GM18507 (cell line): ENCODE measurements at places on chromosomes 13 and 19.
A peak's percentile ranks its signal among the peaks of the same experiment; 100 is the strongest.

GRCh38 chr13:75782985-75783384, 146.9 kb downstream of the LMO7 start:
- DNase-seq: no peak

- DNase-seq: no peak
Observed at GRCh38 chr19:2337329-2337707, 8.8 kb downstream of the SPPL2B start.

DNA sequence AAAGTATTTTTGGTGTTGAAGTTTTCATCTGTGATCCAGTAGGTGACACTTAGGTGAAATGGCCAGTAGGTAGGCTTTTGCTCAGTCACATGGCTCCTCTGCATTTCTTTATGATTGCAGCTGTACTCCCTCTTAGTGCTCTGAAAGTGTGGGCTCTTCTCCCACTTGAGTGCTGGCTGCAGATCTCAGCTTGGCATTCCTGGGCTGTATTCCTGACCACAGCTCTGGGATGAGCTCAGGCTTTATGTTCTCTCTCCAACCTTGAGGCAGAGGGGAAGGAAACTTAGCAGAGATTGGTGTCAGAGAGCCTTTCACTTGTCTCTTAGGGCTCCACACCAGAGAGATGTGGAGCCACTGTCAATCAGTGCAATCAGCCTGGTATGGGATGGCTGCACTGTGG, 254.3 kb downstream of the NDFIP2 start:
- no peak for DNase-seq

- DNase-seq: no peak
Observed at GRCh38 chr13:110070046-110070445, 236.9 kb downstream of the COL4A1 start.

GRCh38 chr19:34256835-34257558, 2.6 kb downstream of the GARRE1 start:
- no peak for DNase-seq

DNA sequence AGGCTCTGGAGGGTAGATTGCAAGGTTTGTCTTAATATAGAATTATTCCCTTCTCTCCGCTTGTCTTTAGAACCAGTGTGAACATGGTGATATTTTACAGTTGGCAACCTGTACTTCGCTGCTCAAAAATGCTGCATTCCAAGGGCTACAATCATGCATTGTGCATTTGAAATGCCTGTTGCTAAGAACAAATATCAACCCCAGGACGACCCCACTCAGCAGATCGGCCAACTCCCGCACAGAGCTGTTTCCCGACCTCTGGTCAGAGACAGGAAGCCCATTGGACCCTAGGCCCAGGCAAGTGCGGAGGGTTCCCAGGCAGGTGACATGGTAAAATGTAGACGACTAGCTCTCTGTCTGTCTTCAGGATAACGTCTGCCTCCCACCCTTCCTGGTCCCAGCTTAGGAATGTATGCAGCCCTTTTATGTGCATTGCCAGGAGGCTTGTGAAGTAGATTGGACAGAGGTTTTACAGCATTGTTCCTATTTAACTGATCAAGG, 263.5 kb downstream of the FOXO1 start:
- no peak for DNase-seq

DNA sequence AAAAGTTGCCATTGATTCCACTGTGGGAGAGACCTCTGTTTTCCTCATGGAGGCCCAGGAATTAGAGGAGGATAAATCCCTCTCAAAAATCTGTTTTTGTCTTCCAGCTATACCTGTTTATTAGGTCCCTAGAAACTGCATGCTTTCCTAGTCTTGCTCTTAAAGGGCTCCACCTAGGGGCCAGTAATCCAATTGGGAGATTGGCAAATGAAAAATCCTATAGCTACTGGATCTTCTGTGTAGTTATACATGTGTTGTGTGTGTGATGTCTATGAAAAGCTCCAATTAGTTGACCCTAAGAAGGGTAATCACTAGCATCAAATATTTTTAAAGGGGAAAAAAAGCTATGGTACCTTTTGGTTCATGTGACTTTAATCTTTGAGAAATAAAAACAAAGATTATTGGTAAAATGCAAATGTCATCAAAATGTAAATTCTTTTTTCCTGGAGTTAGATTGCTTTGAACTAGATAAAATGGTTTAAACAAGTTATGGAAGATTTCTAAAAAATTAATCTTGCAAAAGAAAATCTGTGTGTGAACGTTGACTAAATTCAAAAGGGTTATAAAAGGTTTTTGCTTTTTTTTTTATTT, 63.4 kb upstream of the C1QTNF9B start:
- DNase-seq: no peak

GRCh38 chr19:56917529-56917928, 77.0 kb upstream of the PEG3 start:
- DNase-seq: no peak

DNA sequence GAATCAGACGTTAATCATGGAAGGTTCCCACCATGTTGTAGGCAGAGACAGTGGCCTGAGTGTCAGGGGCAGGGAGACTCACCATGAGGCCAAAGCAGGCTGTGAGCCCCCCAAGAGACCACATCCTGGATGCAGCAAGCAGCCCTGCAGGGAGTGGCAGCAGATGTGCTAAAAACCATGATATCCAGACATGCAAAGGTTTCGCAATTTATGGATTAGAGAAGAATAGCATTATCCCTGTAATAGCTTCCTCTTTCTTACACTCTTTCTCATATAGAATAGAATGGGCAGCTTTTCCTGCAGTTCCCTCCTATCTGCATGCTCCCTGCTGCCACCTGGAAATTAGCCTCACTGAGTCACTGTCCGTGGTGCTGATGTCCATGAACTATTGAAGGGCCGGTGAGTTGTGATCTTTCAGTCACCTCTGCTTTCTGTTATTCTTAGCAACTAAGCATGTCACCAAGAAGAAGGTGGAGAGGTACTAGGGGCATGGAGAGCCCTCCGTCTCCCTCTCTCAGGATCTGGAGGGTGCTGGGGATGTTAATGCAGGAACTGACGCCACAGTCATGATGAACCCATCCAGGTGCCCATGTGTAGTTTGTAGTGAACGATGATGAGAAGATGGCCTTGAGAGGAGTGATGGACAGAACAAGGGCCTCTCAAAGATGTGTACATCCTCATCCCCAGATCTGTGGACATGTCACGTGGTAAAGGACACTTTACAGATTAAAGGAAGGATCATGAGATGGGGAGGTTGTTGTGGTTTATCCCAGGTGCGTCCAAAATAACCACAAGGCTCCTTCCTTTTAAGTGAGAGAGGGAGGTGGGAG, 9.9 kb downstream of the CEACAM4 start:
- no peak for DNase-seq

- no peak for DNase-seq
Observed at GRCh38 chr13:72677431-72677830, 50.0 kb downstream of the MZT1 start.

DNA sequence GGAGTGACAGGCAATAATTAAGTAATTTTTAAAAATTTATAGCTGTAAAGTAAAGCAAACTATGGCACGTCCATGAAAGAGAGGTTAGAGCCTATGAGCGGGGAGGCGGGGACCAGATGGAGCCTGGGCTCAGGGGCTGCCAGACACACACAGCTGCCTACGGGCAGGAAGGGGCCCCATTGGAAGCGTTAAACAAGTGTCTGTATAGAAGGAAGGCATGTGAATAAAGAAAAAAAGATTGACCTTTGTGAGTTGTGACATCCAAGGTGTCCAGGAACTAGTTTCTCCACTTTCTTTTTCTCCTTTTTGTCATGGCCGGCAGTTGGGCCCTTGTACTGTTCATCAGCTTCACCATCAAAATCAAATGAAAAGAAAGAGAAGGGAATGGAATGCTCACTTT, 56.8 kb downstream of the LRCH1 start:
- DNase-seq: no peak

DNA sequence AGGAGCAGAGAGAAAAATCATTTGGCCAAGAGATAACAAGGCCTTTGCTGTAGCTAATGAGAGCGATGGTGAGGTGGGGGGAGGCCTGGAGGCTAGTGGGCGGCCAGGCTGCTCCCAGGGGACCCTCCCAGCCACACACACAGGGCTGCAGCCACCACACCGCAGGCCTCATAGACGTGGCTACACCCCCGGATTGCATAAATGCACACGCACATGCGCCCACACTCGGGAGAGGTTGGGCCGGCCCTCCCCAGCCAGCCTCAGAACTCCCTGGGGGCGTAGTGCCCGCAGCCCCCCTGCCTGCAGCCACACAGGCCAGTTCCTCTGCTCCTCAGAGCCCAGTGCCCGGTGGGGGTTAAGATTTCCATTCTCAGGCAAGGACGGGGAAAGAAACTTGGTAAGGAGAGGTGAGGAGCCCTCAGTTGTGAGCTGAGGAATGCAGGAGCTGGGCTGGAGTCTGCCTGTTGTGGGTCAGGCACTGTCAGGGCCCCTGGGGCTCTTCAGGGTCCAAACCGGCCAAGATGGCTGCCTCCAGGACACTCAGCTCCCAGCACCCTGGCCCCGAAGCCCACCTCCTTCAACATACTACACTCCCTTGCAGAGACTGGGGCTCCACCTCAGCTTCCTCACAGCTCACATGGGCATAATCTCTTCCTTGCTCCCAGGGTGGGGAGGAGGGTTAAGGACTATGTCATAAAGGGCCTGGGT, 8.0 kb downstream of the PTH2 start:
- DNase-seq: peak; percentile 58

GRCh38 chr19:41918653-41919244, 9.5 kb downstream of the ERFL start:
- DNase-seq: no peak

DNA sequence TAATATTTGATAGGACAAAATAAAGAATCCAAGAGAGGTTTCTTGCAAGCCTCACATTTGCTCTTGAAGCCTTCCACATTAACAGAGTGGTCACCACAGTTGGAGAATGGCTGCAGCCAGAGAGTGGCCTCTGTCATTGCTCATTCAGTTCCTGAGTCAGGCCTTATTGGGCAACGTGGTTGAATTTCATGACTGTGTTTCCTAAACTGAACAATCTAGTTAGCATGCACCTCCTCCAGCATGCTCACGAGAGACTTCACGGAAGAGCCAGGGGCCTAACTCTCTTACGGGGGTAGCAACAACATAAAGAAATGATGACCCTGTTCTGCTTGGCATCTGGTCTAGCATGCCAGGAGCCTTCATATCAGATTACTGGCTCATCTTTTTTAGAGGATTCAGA, 9.6 kb upstream of the UBL3 start:
- no peak for DNase-seq

- DNase-seq: no peak
Observed at GRCh38 chr19:13466697-13467096, 39.6 kb downstream of the CACNA1A start.

- DNase-seq: no peak
Observed at GRCh38 chr19:41223431-41224234, 4.6 kb downstream of the AXL start.

DNA sequence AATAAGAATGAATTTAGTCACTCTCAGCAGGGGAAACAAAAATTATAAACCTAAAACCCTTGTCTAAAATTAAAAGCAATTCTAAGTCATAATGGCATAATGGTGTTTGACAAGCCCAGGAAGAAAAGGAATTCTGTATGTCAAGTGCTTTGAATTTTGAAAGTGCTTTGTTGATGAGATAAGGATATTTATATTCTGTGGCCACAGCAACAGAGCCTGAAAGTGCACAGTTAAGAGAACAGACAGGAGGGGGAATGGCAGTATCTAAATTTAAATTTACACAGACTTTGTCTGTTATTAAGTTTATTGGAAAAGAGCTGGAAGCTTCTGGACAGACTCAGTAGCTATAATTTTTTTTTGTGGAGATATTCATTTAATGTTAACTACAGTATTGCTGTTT, 69.8 kb downstream of the OLFM4 start:
- DNase-seq: no peak

- DNase-seq: no peak
Observed at GRCh38 chr13:95298971-95299621, 2.2 kb downstream of the ABCC4 start.

- DNase-seq: peak; percentile 15
Observed at GRCh38 chr19:36686365-36687213, 823 bp upstream of the ZNF567 start.

DNA sequence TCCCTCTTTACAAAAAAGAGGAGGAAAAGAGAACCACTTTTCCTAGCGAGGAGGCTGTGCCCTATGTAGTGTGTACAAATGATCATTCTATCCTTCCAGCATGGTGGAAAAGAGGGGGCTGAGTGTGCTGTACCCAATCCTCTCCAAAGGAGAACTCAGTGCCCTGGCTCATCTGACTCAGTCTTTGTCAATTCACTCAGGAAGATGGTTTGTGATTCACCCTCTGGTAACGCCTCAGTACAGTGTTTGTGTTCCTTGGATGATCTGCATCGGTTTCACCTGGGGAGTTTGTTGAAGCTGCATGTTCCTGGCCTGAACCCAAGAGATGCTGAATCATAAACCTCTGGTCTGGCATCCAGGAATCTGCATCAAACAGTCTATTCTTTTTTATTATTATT, 18.3 kb upstream of the ENOX1 start:
- no peak for DNase-seq

DNA sequence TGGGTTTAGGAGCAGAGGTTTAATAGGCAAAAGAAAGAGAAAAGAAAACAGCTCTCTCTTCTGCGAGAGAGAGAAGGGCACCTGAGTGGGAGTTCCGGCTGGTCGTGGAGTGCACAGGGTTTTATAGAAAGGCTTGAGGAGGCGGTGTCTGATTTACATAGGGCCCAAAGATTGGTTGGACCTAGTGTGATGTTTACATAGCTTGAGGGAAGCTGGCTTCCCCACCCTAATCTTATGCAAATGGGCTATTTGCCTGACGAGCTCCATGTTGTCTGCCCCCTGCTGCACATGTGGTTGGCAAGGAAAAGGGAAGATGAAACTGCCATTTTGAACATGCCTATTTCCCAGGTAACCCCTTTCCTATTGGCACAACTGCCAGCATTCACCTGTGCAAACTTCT, 21.5 kb upstream of the MEDAG start:
- no peak for DNase-seq

GRCh38 chr19:34408411-34408810, 4.2 kb downstream of the PDCD2L start:
- DNase-seq: no peak

- no peak for DNase-seq
Observed at GRCh38 chr13:32734511-32734910, 148.3 kb downstream of the PDS5B start.

DNA sequence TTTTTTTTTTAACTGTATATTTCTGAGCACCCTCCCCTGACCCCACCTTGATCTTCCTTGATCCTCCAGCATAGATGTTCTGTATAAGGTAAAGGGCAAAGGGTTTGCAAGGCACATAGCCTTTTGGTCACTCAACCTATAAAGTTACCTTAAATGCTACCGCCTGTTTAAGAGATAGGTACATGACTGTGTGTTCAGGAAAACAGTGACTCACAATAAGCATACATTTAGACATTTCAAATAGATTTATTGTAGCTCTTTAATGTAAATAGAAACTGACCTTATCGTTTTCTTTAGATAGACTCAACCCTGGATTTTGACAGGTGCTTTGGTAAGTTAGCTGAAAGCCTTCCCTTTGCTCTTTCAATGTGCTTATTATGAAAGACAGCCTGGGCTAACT, 15.2 kb upstream of the SLC10A2 start:
- DNase-seq: no peak

DNA sequence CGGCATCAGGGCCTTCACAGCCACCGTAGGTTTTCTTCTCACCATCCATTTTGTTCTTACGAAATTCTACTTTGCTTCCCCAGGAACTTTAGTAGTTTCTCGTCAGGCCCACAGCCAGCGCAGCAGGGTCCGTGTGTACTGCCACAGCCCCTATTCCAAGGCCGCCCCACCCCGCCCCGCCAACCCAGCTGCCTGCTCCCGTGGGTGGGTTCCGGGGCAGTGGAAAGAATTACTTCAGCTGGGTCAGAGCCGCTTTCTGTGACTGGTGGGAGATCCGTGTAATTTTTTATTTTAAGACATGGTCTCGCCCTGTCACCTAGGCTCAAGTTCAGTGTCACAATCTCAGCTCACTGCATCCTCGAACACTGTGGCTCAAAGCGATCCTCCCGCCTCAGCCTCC, 4.2 kb downstream of the OR7D2 start:
- DNase-seq: no peak
